ENCODE measurements at places on chromosomes 7 and 10.

GRCh38 chr7:143347950-143348349 is 14.6 kb downstream of the FAM131B start:
- no peak for DNase-seq

DNA sequence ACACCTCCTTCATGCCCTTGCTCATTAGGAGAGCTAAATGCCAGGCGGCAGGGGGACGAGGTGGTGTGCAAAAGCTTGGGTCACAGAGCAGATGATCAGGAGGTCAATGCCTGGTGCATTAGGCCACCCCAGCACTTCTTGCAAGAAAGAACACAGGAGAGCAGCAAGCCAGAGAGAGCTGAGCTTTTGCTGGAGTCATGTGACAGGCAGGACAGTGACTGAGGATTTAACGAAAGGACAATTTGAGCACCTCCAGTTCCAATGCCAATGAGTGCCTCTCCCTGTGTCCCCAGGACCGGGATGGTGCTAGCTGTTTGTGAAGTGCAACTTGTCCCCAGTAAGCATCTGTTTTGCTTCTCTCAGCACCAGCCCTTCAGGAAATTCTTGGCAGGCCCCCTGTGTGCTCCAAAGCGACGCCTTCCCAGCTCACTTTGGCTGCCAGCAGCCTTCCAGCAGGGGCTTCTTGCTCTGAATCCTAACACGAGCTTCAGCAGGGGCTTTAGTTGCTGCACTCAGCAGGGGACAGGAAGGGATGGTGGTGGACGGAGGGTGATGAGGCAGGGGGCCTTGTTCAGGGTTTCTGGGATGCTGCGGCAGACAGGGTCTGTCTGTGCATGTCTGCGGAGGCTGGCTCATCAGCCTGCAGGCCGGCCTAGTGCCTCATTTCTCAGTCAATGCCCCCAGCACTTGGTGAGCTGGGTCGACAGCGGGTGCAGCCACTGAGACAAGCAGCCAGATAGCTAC is 368.1 kb downstream of the RPS24 start:
- no peak for DNase-seq

DNA sequence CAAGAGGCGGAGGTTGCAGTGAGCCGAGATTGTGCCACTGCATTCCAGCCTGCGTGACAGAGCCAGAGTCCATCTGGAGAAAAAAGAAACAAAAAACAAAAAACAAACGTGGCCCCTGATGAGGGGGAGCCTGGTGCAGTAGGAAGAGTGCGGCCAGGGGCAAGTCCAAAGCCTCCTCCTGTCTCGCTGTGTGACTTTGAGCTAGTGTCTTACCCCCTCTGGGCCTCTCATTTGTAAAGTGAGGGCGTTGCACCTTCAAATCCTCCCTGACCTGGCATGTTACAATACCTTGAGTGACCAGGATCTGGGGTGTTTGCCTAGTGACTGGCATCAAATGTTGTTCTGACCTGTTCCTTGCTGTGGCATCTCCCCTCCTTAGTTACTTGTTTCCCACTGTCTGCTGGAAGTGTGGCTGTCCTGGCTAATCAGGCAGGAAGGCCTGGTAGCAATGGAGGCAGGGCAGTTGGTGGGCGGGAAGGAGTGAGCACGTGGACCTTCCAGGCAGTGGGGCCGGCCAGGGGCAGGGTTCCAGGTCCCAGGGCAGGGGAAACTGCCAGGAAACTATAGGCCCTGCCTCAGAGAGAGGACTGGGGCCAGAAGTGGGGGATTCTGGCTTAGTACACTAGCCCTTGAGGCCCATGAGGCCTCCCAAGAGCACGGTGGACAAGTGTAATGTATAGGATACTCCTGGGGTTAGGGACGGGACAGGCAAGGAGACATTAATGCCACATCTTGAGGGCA is 24.5 kb upstream of the GOLGA7B start:
- DNase-seq, result no peak

- DNase-seq, result no peak
These were observed 29.4 kb upstream of the JAKMIP3 start for GRCh38 chr10:132036153-132036886.

DNA sequence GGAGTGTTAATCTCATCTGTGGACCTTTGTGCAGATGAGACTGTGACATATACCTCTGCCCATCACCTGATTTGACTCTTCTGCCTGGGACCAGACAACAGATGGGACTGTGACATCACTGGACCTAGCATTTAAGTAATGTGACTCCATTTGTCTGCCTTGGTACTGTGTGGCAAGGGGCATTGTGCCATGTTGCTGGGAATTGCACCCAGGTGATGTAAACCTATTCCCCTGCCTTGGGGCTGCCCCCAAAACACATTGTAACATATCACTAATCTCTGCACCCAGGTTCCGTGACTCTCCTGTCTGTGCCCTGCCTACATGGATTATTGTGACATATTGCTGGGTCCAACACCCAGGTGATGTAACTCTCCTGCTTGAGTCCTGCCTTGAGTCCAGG is 40.4 kb upstream of the ZNF680 start:
- no peak for DNase-seq

DNA sequence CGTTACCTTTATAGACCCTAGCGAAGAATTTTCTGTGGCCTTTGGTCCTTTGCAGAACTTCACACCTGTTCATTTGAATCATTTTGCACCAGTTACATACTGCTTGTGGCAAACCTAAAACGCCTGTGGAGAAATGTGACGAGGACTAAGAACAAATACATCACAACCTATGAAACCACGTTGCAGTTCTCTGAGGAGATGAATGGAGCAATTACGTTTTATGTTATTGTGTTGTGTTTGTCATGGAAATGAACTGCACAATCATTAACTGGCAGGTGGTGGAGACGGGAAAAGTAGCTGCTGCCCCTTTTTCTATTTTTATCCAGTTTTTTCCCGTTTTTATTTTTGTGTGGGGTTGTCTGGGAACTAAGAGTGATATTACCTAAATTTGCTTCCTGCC is 505.5 kb downstream of the SDK1 start:
- DNase-seq, result no peak

GRCh38 chr7:21345361-21345760 is 82.5 kb upstream of the SP4 start:
- DNase-seq, result no peak

- DNase-seq, result peak; percentile 96
These were observed 24.6 kb upstream of the ASL start for GRCh38 chr7:66050990-66051448.

GRCh38 chr10:46037107-46037825 is 6.8 kb upstream of the NCOA4 start:
- DNase-seq, result no peak

- DNase-seq, result no peak
These were observed 112.7 kb downstream of the CCNY start for GRCh38 chr10:35448687-35449662.

- DNase-seq, result no peak
These were observed 39.4 kb downstream of the EMX2 start for GRCh38 chr10:117581961-117582360.

- no peak for DNase-seq
These were observed 340.7 kb upstream of the CELF2 start for GRCh38 chr10:10676972-10677371.

DNA sequence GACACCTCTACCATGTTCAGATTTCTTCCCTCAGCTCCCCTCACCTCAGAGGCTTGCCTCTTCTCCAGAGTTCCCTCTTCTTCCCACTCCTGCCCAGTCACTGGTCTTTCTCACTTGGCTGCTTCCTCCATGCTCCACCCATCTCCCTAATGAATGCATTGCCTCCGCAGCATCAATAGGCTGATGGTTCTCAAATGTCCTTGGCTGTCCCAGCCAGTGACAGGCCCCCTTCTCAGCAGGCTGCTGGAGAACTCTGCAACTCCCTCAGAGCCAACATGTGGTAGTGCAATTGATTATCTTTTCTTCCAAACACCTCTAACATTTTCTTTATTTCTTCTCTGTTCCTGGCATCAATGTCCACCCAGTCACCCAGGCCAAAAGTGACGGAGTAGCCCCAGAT is 218.2 kb downstream of the RELN start:
- DNase-seq, result no peak

- no peak for DNase-seq
These were observed 133.0 kb downstream of the TSPAN12 start for GRCh38 chr7:120724955-120725354.

GRCh38 chr10:122280156-122280555 is 9.1 kb downstream of the BTBD16 start:
- DNase-seq, result no peak

DNA sequence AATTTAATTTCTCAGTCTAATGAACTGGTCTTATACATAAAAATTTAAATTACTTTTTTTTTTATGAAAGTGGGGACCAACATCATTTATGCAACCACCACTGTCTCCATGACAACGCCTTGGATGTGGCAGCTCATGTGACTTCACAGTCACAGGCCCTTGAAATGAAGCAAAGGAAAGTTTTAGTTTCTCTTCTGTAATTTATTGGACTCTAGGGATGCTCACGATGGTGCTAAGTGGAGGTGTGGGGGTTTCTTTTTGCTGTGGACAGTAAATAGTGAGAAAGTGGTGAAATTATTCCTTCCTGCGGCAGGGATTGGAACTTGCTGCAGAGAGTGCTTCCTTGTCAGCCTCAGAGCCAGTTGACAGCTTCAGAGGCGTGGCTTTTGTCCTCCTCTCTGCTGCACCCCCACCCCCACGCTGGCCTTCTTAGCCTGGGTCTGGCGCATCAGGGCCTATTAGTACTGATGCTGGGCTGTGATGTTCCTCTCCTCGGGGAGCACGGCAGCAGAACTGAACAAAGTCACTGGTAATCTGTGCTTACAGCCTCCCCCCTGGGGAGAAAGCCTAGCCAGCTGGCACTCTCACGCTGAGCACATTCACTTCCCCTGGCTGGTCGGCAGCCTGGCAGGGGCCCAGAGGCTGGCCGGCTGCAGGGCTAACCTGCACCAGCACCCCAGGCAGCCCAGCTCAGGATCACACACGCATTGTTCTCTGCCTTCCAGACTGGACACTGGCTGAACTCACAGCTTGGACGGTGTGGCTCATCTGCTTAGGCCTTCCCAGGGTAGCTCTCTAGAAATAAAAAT is 517.5 kb upstream of the GALNT17 start:
- DNase-seq, result no peak

DNA sequence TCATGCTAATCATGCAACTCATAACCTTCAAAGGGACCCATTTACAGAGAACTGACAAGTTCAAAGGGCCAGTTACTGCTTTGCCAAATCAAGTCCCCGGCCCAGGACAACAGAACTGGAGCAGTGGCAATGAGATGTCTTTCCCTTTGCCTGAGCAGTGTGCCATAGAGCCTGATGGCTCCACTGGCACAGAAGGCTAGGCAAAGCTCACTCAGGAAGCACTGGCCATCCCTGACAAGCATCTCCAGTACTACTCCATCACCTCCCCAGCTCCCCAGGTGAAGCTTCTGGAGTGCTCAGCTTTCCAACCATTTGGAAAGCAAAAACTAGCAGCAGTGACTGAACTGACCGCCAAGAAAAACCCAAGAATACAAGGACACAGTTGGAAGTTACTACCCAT is 108.3 kb downstream of the SGMS1 start:
- no peak for DNase-seq

DNA sequence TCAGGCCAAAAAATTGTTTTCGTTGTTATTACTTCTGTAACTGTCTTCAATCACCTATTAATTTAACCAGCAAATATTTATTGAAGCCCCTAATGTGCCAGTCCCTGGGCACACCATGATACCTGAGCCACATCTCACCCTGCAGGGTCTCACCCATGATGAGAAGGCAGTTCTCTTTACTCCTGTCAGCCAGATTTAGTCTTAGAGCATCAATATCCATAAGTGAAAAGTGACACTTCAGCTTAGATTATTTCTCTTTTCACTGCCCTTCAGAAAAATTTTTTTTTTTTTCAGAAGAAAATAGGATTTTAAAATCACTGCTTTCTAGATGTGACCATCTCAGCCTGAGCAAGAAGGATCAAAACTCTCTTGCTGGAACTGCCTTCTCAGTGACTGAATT is 258.6 kb upstream of the NFE2L3 start:
- no peak for DNase-seq

- no peak for DNase-seq
These were observed 21.7 kb downstream of the RAB18 start for GRCh38 chr10:27525819-27526218.

DNA sequence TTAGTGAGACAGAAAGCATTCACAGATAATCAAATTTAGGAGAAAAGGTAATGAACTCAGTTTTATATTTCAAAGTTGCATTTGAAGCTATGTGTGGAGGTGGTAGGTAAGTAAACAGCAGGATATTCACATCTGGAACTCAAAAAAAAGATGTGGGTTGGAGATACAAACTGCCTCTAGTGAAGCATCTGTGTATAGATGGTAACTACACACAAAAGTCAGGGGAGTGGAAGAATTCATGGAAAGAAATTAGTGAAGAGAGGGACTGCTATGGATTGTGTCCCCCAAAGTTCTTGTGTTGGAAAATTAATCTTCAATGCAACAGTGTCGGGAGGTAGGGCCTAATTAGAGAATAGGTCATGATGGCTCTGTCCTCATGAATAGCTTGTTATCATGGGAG is 18.3 kb upstream of the WAC start:
- no peak for DNase-seq

DNA sequence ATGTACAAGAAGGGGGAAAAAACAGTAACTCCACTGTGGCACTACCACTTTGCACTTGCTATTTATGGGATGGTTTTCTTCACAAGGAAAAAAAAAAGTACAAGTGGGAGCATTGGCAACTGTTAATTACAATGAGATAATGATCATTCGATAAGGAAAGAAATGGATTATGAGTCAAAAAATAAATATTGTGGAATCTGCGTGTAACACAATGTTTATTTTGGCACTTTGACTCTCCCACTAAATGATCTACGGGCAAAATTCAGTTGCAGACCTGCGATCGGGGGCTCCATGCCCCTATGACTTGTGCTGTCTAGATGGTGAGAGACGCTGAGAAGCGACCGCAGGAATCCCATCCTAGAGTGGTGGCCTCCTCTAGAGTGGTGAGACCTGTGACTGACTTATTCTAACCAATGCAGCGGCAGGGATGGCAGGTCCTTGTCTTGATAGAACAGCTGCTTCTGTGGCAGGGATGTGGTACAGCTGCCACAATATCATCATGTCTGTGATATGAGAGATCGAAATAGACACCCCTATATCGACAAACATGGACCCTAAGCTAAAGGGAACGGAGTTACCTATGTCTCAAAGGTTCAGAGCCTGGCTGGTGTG is 345.0 kb upstream of the KLF6 start:
- no peak for DNase-seq

- DNase-seq, result no peak
These were observed 4.8 kb downstream of the SLIT1 start for GRCh38 chr10:97180986-97181385.

GRCh38 chr10:24162206-24162985 is 46.5 kb upstream of the KIAA1217 start:
- no peak for DNase-seq

GRCh38 chr7:54810401-54810800 is 51.4 kb upstream of the SEC61G start:
- DNase-seq, result no peak

DNA sequence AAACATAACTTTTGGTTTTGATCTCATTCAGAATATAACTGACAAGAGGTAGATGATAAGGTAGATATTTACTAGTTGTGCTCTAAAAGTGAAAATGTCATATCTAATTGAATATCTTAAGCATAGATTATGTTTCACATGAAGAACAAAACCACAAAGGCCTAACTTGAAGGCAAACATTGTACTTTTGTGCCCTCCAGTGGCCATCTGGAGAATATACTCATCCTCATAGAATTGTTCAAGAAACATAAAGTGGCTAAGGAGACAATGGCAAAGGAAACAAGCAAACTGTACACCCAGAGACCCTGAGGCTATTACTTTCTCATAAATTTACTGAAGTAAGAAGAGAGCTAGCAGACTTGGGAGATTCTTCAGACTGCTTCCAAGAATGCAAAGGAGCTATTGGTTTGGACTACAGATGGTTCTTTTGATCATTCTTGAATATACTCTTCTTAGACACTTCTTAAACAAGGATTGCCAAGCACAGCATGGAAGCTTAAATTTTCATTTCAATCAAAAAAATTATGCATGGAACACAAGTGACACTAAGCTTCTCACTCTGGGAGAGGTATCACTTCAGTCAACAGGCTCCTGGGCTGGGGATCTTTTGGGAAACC is 98.2 kb upstream of the DKK1 start:
- no peak for DNase-seq
